ENCODE measurements at places on chromosomes 7 and 10. TPM values are rescaled to one million over a fixed set of nuclear protein-coding genes. Genes with fewer than 3 reads are reported as not detected.
A peak's percentile ranks its signal among the peaks of the same experiment; 100 is the strongest.

GRCh38 chr7:144545330-144545729, 141.8 kb upstream of the NOBOX start:
- no peak for DNase-seq

GRCh38 chr7:148255333-148255732, 335.2 kb upstream of the C7orf33 start:
- no peak for DNase-seq

DNA sequence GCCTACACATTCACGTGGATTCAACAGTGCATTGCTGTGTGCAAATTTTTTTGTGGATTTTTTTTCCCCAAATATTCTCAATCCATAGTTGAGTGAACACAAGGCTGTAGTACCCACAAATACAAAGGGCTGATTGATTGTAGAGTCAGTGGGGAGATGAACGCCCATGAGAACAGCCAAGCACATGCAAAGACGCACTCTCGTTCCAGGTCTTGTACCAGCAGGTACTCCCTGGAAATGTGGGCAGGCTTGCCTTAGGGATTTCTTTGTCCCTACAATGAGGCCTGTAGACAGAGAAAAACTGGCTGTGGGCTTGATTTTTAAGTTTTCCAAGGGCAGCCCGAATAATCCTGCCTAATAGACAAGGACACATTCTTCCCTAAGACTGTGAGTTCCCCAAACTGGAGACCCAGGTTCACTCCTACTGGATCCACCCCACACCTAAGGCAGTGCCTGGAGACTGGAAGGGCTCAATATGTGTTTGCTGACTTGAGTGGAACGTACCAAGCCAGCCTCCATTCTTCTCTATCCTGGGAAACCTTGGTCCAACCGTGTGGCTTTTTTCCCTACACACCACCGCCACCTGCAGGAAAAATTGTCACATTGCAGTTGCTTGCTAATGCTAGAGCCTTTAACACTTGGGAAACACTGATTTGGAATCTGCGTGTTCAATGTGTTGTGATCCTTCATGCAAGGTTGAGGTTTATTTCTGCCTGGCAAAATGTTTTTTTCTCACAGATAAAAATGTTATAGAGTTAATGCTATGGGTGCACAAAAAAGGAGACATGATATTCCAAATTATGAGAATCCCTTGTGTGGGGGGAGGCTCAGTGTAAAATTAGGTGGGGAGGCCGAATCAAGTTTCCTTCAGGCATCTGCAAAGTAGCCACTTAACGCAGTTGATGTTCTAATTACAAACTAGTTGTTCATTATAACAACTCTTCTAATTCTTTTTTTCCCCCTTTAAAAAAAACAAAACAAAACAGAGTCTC, 49.3 kb downstream of the PPP1R17 start:
- DNase-seq, result no peak

- no peak for DNase-seq
Measured at GRCh38 chr10:14262836-14263425, 67.8 kb downstream of the FRMD4A start.

- peak; percentile 90 for DNase-seq
Measured at GRCh38 chr10:3468919-3469638, 296.5 kb upstream of the PITRM1 start.

- no peak for DNase-seq
Measured at GRCh38 chr10:11603741-11604140, 7.7 kb downstream of the USP6NL start.

GRCh38 chr10:1788401-1788800, 51.1 kb upstream of the ADARB2 start:
- no peak for DNase-seq

DNA sequence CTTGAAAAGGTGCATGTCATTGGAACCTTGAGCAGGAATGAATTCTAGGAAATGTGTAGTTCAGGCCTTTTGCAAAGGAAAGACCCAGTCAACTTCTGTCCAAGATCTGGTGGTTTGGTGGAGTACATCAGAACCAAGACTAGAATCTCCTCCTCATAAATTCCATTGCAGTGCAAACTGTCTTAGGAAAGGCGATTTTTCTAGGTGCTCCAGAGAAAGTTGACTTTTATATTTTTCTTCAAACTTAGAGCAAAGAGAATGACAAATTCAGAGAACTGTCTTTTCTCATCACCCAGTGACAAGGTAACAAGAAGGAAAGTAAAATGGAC, 50.0 kb downstream of the PRTFDC1 start:
- DNase-seq, result no peak

GRCh38 chr7:129134356-129134987, 10.0 kb upstream of the TSPAN33 start:
- DNase-seq, result no peak

DNA sequence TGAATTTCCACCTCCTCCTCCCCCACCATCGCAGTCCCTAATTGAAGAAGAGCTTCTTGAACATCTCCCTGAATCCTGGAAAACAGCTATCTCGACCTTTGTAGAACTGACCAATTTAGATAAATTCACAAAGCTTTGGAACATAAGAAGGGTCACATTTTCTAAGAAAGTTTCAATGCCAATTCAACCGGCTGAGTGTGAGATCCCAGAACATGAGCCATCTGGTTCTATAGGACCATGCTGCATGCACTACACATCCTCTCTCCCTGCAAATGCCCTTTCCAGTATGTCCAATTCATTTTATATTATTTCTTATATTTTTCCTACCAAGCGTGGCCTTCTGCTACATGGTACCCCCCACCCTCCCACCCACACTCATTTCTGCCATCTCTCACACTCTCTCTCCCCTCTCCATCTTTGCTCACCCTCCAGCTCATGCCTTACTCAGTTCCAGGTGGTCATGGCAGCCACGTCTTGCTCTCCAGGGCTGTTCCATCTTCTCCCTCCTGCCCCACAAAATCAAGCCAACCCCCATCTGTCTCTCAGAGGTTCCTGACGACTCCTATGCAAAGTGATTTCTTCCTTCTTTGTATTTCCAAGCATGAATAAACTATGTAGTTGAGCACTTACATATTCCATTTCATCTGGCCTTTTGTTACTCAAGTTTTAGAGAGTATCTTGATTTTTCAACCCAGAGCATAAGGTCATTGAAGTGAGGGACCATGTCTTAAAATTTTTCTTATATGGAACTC, 19.3 kb downstream of the FRMD4A start:
- DNase-seq, result no peak

- DNase-seq, result peak; percentile 12
Measured at GRCh38 chr7:26686448-26686981, 177.9 kb downstream of the SKAP2 start.

DNA sequence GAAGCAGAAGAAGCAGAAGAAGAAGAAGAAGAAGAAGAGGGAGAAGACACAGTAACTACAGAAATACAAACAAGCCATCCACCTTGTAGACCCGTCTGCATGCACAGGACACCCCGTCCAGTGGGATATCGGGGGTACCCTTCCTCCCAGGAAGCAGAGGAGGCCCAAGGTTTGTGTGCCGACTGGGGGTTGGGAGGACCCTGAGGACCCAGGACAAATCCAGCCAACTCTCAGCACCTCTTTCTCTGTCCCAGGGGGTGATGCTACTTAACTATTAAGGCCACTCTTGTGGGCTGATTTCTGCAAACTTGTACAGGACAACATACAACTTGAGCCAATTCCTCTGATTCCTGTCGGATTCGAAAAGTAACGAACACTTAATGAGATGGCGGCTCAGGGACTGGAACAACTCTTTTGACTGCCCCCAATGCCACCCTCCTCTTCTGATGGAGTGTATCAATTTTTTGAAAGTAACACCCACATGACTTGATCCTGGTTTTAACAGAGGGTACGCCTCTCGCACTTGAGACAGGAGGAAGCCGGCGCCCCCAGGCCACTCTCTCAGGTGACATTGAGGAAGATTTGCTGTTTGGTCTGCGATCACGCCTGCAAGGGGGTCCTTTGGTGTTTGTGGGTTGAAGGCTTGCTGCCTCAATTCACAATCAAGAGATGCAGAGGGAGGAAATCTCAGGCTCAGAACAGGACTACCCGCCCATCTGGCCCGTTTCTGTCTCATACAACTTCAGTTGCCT, 192.6 kb downstream of the TNS3 start:
- no peak for DNase-seq

DNA sequence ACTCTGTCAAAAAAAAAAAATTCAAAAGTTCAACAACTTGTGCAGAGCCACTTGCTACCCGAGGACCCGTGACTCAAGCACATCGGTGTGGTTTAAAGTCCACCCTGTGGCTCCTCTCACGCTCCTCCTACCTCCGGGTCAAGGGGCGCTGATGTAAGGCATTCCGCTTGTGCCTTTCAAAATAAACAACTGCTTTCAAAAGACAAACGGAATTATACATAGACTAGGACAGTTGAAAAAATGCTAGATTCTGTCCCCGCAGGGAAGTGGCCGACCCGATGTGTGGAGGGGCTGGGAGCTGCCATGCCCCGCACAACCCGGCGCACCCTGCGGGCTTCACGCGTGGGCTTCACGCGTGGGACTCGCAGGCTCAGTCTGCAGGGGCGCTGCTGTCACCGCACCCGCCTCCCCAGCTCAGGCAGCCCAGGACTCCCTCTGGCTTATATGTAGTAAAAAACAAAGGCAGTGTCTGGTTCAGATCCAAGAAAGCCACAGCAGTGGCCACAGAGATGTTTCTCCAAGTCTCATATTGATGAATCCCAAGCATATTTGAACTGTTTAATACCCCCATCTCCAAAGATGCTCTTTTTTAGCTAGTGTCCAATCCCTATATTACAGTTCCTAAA, 239.7 kb upstream of the INHBA start:
- DNase-seq, result no peak

DNA sequence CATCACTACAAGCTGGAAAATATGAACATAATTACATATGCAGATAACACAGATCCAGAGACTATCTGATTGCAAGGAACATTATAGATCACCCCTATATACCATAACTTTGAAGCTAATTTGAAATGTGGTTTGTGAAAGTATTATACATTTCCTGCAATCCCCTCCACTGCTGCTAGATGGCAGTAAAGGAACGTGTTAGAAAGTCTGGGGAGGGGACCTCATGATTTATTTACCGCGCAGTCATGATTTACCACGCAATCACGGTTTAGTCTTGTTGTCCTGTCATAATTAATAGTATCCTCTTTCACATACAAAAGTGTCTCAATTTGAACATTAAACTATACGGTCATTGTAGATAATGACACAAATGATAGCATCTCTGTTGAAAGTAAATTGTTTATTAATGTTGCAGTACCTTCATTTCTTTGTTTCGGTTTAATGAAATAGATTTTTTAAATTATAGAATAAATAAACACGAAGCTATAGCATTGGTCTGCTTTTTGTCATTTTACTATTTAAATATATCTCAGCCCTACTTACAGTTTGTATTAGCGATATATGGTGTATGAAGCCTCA, 145.3 kb upstream of the PRSS1 start:
- no peak for DNase-seq

The CYP17A1 gene
- polyA plus RNA-seq, result not detected

The STEAP4 gene
- not detected for polyA plus RNA-seq

The ASNS gene
- polyA plus RNA-seq, result 113 TPM

The PRSS37 gene
- not detected for polyA plus RNA-seq

The CASP2 gene
- 16.0 TPM for polyA plus RNA-seq

The IFIT5 gene
- polyA plus RNA-seq, result 13.9 TPM

The DHX32 gene
- polyA plus RNA-seq, result 29.7 TPM
